ENCODE measurements at places on chromosomes 7 and 10.

GRCh38 chr7:137446025-137446424, 102.5 kb upstream of the PTN start:
- DNase-seq = no peak

- DNase-seq = no peak
Observed at GRCh38 chr7:101171442-101171837, 6.1 kb upstream of the VGF start.

DNA sequence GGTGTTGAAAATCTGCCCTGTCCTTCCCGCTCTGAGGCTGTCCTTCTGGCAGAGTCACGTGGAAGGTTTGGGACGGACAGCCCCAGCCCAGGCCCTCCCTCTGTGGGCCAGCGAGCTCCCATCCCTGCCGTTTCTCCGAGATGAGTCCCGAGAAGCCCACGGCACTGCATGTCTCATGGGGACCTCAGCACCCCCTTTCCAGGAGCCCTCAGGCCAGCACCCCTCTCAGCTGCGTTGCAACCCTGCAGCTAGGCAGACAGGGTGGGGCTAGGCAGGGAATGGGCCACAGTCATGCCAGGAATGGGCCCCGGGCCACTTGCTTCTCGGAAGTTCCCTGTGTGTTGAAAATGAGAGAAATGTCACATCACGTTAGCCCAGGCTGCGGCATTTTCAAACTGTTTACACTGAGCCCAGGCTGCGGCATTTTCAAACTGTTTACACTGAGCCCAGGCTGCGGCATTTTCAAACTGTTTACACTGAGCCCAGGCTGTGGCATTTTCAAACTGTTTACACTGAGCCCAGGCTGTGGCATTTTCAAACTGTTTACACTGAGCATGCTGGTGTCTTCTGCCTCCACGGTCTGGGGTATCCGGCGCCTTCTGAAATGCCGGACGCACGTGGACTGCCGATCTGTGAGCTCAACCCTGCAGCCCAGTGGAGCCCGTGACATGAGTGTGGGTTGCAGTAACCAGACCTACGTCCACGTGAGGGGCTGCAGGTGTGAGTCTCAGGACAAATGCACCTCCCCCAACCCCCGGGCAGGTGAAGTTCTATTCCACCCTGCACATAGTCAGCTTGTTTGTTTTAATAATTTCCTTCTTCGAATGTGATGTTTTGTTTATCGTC, 42.6 kb downstream of the FAM20C start:
- no peak for DNase-seq

DNA sequence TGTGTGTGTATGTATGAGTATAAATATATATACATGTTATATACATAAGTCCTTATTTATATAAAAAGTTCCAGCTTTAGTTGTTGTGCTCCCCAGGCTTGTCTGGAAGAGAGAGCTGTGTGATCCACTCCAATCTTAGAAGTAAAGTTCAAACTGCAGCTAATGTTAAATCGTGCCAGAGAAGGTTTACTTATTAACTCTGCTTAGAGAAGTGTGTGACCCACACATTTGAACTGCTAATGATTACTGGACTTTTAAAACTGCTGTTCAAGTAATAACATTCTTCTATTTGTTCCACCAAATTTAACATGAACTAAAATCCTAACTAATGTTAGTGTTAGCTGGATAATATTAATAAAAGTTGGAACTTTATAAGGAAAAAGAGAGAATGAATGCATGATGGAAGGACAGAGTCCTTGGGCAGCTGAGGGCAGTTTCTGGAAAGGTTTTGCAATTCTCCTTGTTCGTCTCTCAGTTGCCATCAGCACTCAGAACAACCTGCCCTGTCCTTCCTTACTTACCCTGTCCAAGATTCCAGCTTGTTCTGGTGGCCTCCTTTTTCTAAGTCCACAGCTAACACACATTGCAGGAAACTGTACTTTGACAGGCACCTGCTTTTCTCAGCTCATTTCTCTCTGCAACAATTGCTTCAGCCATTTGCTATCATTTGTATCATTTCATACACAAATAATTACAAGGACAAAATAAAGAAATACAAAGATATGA, 162.6 kb downstream of the FAM107B start:
- no peak for DNase-seq

DNA sequence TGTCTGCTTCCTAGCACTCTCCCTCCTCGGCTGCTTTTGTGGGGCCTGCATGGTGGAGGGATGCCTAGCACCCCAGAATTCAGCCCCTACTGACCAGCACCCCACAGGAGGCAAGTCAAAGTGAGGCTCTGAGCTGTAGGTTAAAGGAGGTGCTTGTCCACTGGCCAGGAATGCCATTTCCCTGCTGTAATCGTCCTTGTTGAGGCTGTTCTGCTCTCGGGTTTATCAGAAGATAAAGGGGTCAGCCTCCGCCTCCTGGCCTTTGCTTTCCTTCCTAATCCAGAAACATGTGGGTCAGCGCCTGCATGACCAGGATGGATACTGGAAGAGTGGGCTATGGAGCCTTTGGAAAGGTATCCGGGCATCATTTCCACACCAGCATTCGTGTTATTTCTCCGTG, 98.9 kb downstream of the MKI67 start:
- DNase-seq = no peak

DNA sequence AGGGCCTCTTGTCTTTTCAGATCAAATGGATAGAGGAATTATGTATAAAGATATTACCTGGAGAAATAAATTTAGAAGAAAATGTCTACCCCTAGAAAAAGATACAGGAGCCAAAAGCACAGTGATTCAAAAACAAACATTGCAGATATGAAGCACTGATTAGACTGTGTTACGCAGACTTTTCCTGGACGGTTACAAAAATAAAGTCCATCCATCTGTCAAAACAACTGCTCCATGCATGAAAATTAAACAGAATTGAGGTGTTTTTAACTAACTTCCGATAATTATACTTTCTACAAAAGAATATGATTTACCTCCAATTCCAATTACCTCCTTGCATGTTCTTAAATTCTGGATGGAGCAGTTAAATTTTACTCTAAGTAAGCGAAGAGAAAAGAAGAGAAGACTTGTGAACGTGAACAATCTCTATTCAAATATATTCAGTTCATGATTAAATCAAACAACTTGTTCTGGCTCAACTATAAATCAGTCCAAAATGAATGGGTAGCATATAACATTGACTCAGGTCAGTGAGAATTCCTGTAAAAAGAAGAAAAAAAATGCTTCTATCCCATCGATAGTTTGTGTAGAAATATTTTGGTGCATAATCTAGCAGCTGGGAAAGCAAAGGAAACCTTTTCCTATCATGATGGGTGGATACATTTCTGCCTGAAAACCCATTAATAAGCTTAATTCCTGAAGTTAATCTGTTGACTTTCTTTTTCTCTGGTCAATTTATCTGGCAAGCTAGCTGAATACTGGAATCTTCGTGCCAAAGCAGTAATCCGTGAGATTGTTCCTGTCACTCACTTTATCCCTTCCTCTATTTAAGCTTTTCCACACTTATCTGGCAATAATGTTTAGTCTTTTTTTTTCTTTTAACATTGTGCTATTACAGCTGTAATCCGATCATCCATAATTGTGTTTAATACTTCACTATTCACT, 80.4 kb downstream of the SEMA3A start:
- no peak for DNase-seq

- DNase-seq = no peak
Observed at GRCh38 chr7:120955577-120956149, 5.1 kb downstream of the ING3 start.

DNA sequence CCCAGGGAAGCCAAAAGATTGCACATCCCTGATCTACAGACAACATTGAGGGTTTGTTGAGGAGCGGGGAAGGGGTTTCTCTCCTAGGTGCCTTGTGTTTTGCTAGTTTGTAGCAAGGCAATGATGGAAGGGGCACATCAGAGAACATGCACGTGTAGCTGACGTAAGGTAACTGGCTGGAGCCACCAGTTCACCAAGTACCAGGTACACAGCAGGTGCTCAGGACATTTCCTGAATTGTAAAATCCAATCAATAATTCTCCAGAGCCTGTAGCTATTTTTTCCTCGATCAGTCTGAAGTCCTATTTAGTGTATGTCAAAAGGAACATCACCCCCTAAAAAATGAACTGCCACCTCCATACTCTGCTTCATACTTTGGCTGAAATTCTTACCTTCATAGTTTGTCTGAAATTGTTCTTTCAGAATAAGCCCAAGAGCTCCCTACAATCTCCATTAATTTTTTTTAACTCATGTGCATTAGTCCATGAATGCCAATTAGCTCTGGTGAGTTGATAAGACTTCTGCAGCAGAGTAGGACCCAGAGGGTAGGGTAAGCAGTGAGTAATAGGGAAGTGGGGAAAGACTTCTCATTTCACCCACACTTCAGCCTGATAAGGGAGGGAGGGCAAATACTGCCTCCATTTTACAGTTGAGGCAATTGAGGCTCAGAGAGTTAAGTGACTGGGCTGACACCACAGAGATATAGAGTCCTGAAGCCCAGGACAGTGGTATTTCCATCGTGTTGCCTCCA, 36.0 kb upstream of the SLC26A3 start:
- DNase-seq = no peak

DNA sequence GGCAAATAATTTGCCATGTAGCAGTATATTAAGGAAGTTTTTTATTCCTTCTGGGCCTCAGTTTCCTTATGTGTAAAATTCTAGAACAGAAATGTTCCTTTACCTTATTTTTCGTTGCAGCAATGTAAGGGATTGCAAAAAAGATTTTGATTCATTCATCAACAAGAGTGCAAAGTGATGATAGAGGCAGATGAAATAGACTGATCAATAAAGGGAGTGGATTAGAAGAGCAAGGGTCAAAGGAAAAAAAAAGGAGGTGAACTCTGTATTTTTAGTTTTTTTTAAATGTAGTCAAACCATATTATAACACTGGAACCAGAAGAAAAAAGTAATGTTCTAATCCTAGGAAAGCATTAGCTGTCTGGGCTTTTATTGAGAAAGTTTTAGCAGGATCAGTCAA, 14.7 kb downstream of the TPST1 start:
- no peak for DNase-seq

DNA sequence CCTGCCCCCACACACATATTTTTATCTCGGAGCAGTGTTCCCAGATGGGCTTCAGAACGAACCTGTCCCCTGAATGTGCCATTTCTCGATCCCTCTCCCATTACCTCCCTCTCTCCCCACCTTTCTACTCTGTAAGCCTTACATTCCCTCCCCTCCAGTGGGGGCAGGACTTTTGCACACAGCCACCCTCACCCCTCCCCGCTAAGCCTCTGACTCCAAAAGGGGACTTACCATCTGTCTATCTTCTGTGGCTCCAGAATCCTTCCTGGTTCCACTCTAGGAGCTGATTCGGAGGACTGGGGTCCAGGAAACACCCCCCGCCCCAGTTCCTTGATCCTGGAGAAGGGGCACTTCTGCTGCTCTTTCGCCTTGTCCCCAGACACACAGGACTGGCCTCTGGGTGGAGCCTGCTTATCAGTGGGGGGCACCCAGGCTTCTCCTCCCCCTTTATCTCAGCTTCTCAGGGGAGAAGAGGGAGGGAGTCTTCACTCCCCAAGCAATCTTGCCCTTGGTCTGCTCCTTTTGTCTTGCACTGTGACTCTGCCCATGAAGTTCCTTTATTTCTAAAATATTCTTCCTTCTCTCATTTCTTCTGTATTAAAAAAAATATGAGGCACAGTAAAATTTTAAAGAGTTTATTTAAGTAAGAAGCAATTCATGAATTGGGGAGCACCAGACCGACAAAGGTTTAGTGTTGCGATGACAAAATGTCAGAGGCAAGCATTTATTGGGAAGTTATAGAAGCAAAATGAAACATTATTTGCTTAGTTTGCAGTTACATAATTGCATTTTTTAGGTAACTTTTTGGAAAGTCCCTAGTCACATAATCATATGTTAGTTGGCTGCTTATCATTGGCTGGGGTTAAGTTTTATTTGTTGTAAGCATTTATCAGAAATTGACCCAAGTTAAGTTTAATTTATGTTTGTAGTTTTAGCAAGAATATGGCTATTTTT, at the start of gene KEL:
KEL (minus strand) TSS at position 391 of the 954 bp plus-strand sequence; CDS start at position 234, 157 bp downstream.
- DNase-seq = no peak

GRCh38 chr10:103278537-103278823, 1.5 kb downstream of the INA start:
- no peak for DNase-seq

DNA sequence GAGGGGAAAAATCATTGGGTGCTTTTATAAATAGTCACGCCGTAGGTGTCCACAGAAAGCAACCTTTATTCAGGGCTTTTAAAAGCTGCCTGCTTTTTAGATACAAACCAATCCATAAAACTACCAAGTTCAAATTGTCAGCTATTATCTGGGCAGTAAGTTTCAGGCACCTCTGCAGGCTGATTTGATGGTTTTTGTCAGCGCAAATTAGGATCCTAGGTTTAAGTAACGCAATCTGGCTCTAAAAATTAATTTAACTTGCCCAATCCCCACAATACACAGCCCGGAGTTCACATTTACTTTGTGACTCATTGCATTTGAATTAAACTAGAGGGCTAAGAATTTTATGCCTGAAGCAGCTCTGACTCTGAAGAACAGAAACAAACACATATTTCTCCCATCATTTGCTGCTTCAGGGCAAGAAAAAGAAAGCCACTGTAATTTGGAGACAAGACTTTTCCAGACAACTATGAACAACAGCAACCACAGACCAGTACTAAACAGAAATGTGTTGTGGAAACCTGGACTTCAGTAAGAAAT, 43.3 kb downstream of the NRP1 start:
- DNase-seq = no peak

DNA sequence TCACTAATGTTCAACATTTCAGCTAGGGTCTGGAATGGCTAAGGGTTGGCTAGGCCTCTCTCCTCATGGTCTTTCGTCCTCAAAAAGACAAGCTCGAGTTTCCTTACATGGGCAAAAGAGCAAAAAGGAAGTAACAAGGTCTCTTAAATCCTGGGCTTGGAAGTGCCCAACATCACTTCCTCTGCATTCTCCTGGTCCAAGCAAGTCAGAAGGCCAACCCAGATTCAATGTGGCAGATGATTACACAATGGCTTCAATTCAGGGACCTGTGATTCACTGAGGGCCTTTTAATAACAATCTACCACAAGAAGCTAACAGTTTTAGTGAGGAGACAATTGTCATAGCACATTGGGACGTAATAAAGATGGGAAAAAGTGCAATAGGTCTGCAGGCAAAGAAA, 4.4 kb upstream of the NUP205 start:
- no peak for DNase-seq

GRCh38 chr7:23458044-23458443, 12.2 kb downstream of the IGF2BP3 start:
- DNase-seq = no peak

DNA sequence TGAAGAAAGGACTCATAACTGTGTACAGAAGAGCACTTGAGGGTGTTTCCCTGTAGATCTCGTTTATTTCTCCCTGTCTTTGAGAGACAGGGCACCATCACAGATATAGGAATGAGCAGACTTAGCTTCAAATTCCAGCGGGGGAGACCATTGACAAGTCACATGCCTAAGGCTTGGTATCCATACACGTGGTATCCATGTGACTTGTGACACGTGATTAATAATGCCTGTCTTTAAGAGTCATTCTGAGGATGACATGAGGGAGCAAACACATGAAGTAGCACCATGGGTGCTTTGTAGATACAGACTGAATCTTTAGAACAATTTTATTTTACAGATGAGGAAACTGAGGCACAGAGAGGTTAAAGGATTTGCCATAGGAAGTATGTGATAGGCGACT, 292.3 kb downstream of the POU6F2 start:
- DNase-seq = no peak

GRCh38 chr7:9488555-9488954, 1055.1 kb downstream of the NXPH1 start:
- no peak for DNase-seq
